ENCODE measurements at places on chromosomes 6 and 20.

- DNase-seq, result no peak
Measured at GRCh38 chr6:163964789-163965188, 550.3 kb downstream of the QKI start.

- no peak for DNase-seq
Measured at GRCh38 chr6:169277619-169278018, 24.0 kb upstream of the THBS2 start.

DNA sequence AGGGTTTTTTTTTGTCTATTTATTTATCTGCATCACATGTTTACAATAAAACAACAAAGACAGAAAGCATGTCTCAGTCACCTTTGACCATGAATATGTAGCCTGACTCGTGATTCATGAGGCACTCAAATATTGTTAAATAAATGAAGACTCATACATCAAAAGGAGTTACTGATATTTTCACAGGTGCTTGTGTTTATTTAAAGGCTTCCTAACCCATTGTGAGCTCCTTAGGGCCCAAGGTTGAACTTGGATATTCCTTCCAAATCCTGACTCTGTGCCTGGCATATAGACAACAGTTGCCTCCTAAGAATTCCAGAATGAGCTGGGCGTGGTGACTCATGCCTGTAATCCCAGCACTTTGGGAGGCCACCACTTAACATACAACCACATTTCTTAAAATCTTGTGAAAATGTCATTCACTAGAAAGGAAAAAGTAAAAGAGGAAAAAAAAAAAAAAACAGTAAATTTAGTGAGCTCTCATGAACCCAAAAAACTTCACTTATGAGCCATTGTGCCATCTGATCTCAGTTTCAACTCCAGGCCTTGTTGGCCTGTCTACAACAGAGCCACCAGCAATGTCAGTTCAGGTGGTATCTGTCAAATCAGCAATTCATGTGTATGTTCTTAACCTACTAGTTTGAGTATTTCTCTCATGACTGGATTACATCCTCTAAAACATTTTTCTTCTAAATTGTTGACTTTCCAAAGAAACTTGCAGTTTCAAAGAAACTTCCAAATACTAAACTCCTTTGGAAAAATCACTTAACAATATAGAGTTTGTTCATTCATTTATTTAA is 162.7 kb upstream of the MARCKS start:
- DNase-seq, result no peak

DNA sequence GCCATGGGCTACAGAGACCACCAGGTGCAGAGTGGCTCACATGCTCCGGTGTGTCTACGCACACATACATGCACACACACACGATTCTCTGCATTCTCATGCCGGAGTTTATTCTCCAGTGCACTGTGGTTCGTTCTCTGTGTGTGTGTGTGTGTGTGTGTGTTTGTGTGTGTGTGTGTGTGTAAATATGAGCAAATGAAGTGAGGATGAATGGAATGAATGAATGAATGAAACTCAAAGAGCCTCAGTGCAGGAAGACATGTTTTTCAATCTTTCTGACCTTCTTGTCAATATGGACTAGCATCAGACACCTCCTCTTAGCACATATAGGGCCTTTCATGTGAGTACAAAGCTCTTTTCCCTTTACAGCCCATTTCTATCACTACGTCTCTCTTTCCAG is 1.6 kb downstream of the TMEM74B start:
- DNase-seq, result no peak

DNA sequence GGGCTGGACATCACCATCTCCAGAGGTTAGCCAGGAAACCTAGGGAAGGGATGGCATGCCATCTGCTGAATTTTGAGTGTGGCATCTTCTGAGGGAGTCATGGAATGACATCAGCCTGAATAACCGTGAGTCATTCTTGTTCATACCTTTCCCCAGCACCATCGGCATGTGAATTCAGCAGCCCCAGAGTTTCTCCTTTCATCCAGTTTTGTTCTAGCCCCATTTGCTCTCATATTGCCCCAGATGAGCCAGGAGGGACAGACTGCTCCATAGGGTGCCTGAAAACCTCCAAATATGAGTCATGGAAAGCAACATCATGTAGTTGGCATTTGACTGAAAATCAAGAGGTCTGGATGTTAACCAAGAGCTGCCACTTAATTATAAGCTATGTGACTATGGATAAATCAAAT is 219.2 kb upstream of the SGK1 start:
- DNase-seq, result peak; percentile 58

GRCh38 chr6:56026455-56027180 is 151.2 kb upstream of the BMP5 start:
- no peak for DNase-seq

DNA sequence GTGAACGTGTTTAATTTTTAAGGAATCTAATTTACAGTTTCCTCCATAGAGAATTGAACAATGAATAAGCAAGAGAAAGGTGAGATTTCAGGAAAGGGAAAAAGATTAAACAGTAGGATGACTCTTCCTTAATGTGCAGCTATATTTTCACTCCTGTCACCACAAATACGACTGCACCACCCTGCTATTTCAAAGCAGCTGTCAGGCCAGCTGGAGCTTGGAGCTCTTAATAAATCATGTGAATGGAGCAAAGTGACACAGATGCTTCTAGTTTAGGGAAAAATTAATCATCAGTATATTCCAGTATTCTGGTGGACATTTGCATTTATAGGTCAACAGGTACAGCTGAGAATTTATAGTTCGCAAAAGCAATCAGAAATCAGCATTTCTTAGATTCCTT is 56.5 kb upstream of the PKIB start:
- DNase-seq, result no peak
